EL (cell line): ENCODE measurements at places on chromosomes 5 and 9.

DNA sequence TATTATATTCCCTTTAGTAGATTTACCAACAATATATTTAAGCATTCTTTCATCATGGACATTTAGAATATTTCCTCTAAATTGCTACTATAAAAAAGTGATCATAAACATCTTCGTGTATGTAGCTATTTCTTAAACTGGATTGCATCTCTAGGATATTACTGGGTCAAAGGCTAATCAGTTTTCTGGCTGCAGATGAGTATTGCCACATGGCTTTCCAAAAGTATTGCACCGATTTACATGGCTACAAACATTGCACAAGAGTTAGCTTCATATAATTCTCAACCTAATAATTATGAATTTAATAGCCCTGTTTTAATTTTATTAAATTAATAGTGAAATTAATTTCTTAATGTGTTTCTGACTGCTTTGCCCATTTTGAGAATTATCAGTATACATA lies 183.4 kb downstream of the DMRT2 start:
- DNase-seq: no peak

DNA sequence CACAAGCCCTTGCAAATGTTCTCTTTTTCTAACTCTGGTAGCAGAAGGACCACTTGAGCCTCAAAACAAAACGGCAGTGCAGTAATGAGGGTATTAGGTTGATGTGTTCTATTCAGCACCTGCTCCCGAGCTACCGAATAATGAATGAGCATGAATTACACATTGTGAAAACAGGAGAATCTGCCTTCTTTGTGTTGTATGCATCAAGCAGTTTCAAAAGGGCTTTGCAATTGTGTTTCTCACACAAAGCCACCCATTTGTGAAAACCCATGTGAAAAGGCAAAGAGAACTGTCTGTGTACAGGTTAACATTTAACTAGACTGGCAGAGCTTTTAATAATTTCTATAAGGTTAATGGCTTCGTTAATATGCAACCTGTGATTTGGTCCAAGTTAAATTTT lies 97.8 kb downstream of the STK32A start:
- DNase-seq: no peak

DNA sequence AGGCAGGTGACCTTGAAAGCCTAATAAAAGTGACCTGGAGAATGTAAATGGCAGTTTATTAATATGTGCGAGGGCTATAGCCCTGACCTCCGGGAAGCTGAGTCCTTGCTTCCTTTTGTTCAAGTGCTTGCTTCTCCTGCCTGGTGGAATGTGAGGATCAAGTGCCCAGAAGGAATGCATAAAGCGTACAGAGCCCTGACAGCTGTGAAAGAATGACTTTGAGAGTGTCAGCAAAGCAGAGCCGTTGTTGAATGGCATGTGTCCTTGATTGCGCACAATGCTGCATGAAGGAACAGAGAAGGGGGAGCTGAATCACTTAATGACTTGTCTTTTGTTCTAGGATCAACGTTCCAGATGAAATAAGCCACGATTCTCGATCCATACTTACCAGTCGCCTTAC lies 133.0 kb downstream of the SLF1 start:
- DNase-seq: no peak

GRCh38 chr9:21579247-21579671 lies 97.1 kb upstream of the IFNE start:
- DNase-seq: peak; percentile 36
